Activated CD4-positive, alpha-beta memory T cell treated with anti-CD3 and anti-CD28 coated beads for 36 hours (primary cell): ENCODE measurements at places on chromosomes 7 and 10.

DNA sequence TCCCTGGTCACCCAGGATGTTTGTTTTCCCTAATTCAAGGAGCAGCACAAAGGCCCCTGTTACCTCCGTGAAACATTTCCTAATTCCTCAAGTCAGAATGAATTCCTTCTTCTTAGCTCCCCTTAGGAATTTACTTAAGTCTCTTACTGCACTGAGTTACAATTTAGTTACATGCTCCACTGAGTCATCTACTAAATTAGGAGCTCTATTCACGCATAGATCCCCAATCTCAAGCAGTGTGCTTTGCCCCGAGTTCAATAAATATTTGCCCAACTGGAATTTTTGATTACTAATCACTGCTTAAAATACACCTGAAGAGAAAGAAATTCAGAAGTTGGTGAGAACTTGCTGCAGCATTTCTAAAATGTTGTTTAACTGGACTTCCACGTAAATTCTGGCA lies 329.4 kb upstream of the MYO3A start:
- no peak for DNase-seq

- no peak for DNase-seq
Measured at GRCh38 chr7:106655703-106656498, 5.1 kb downstream of the CCDC71L start.

DNA sequence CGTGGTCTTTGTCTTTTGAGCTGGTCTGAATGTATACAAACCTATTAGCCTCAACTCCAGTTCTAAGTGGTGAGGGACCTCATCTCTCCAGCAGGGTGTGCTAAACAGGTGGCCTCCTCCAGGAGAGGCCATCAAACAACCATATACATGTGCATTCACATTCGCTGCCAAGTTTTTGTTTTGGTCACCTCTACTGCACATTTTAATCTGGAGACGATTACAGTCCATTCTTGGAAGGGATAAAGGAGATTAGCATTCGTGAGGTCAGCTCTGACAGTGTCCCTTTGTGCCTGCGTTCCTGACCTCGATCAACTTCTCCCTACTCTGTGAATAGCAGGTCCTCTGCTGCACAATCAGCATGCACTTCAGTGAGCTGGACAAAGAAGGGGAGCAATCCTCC lies 60.8 kb downstream of the RHOBTB1 start:
- no peak for DNase-seq

DNA sequence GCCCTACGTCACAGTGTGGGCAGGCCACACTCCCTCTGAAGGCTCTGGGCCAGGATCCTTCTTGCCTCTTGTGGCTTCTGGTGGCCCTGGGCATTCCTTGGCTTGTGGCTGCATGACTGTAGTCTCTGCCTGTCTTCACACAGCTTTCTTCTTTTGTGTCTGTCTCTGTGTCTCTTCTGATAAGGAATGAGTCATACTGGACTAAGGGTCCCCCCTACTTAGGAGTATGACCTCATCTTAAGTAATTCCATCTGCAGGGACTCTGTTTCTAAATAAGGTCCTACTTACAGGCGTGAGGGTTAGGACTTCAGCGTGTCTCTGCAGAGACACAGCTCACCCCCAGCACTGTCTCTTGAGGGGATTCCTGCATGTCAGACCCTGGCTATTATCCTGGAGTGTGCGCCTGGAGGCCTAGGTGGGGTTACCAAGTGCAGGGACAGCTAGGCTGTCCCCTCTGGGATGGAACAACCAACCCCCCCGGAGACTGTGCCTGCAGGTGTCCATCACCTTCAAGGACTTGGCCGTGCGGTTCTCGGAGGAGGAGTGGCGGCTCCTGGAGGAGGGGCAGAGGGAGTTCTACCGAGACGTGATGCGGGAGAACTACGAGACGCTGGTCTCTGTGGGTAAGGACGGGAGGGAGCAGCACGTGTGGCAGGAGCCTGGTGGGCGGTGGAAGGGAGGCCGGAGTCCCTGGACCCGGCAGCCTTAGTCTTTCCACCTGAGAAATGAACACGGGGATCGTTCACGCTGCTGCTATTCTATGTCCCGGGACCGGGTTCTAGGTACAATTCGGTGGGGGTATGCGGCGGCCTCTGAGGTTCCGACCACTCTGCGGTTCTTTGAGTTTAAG lies 54.1 kb downstream of the ZNF467 start:
- DNase-seq: no peak

- no peak for DNase-seq
Measured at GRCh38 chr10:67282871-67283270, 357.0 kb downstream of the LRRTM3 start.

GRCh38 chr7:116583653-116584052 lies 58.8 kb downstream of the CAV1 start:
- peak; percentile 39 for DNase-seq

DNA sequence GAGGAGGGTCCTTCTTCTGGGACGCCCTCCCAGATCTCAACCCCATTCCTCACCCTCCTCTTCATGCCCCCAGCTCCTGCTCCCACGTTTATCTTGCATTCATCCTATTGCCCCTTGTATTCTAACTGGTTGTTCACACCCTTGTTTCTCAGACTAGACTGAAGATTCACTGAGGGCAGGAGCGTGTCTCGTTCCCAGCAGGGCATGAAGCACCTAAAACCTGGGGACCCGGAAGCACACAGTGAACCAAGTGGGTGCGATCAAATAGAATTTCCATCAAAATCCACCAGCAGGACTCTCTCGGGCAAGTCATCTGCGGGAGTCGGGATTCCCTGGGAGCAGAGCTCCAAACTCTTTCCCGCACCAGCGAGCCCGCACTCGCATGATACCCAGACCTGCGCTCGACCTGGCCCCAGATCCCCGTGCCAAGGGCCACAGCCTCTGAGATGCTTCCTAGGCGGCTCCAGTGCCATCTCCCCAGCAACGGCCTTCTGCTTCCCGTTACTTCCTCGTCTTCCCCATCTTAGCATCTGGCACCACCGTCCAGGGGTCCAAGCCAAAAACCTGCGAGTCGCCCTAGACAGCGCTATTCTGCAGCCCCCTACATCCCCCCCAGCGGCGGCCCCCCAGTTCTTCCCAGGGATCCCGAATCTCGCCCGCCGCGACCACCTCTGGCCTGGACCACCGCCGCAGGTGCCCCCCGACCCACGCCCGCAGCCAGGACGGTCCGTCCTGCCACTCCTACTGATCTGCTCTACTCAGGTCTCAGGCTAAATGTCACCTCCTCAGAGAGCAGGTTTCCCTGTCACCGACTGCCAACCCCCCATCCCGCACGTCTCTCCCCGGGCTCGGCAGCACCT lies 6.1 kb upstream of the GBX1 start:
- no peak for DNase-seq
